Foreskin keratinocyte (primary cell): ENCODE measurements at places on chromosomes 2 and 18. TPM values are rescaled to one million over a fixed set of nuclear protein-coding genes. Genes with fewer than 3 reads are reported as not detected.

ANKRD30B gene
- not detected in 2 replicates for polyA plus RNA-seq

CCL20 gene
- 0.60 and 0.70 TPM in 2 replicates for polyA plus RNA-seq

HRH4 gene
- polyA plus RNA-seq = not detected in 2 replicates

RAD51AP2 gene
- polyA plus RNA-seq = 0.03 TPM in 1 of 2 replicates, not detected in the other

ALPI gene
- not detected in 2 replicates for polyA plus RNA-seq

SRD5A2 gene
- not detected in 2 replicates for polyA plus RNA-seq

RAMP1 gene
- polyA plus RNA-seq = 5.4 and 7.4 TPM in 2 replicates

CFAP210 gene
- polyA plus RNA-seq = 0.18 TPM in 1 of 2 replicates, not detected in the other

DTNB gene
- 16.7 and 17.9 TPM in 2 replicates for polyA plus RNA-seq

EN1 gene
- polyA plus RNA-seq = 0.85 TPM in 1 of 2 replicates, not detected in the other

TSGA10 gene
- 1.1 and 1.3 TPM in 2 replicates for polyA plus RNA-seq

SERPINB4 gene
- polyA plus RNA-seq = 0.07 TPM in 1 of 2 replicates, not detected in the other

SKOR2 gene
- not detected in 2 replicates for polyA plus RNA-seq

PTH2R gene
- not detected in 2 replicates for polyA plus RNA-seq

HAUS1 gene
- polyA plus RNA-seq = 54.8 and 58.7 TPM in 2 replicates

GPR45 gene
- not detected in 2 replicates for polyA plus RNA-seq

CTAGE1 gene
- polyA plus RNA-seq = not detected in 2 replicates

CENPA gene
- polyA plus RNA-seq = 28.2 and 37.2 TPM in 2 replicates

ABCB11 gene
- not detected in 2 replicates for polyA plus RNA-seq

SERPINB12 gene
- 0.03 TPM in 1 of 2 replicates, not detected in the other for polyA plus RNA-seq

SLC14A1 gene
- polyA plus RNA-seq = 0.01 and 0.21 TPM in 2 replicates

LMAN2L gene
- 13.6 and 15.1 TPM in 2 replicates for polyA plus RNA-seq

CXCR4 gene
- polyA plus RNA-seq = not detected in 2 replicates

GBX2 gene
- 0.14 and 0.27 TPM in 2 replicates for polyA plus RNA-seq

CBLN2 gene
- polyA plus RNA-seq = not detected in 2 replicates

CD8B gene
- not detected in 2 replicates for polyA plus RNA-seq

DBI gene
- polyA plus RNA-seq = 771 and 820 TPM in 2 replicates

ZCCHC2 gene
- polyA plus RNA-seq = 3.7 and 4.5 TPM in 2 replicates

SLC9A2 gene
- polyA plus RNA-seq = 0.02 and 0.17 TPM in 2 replicates

SP5 gene
- polyA plus RNA-seq = 0.03 TPM in 2 replicates

METAP1D gene
- polyA plus RNA-seq = 3.8 and 4.0 TPM in 2 replicates

CKAP2L gene
- polyA plus RNA-seq = 9.2 and 13.4 TPM in 2 replicates

APOB gene
- not detected in 2 replicates for polyA plus RNA-seq

CNDP1 gene
- polyA plus RNA-seq = not detected in 2 replicates

TMEM169 gene
- polyA plus RNA-seq = 0.04 TPM in 2 replicates

STPG4 gene
- not detected in 2 replicates for polyA plus RNA-seq

SPEG gene
- 27.4 and 28.7 TPM in 2 replicates for polyA plus RNA-seq

FEZ2 gene
- polyA plus RNA-seq = 20.2 and 24.6 TPM in 2 replicates

PLEKHH2 gene
- polyA plus RNA-seq = 0.16 and 0.17 TPM in 2 replicates

COL6A3 gene
- polyA plus RNA-seq = not detected in 2 replicates

SPTBN1 gene
- 30.1 and 35.7 TPM in 2 replicates for polyA plus RNA-seq

PROC gene
- polyA plus RNA-seq = 0.18 and 0.74 TPM in 2 replicates

CACNB4 gene
- 0.02 and 0.03 TPM in 2 replicates for polyA plus RNA-seq

FAP gene
- polyA plus RNA-seq = 0.40 and 1.7 TPM in 2 replicates

TRMT61B gene
- polyA plus RNA-seq = 17.2 and 19.6 TPM in 2 replicates

PDE1A gene
- polyA plus RNA-seq = not detected in 2 replicates

CCBE1 gene
- polyA plus RNA-seq = 17.2 and 31.3 TPM in 2 replicates

DYNC1I2 gene
- 82.7 and 83.9 TPM in 2 replicates for polyA plus RNA-seq

KIAA2012 gene
- polyA plus RNA-seq = not detected in 2 replicates
